ENCODE measurements at places on chromosomes 4 and X.

DNA sequence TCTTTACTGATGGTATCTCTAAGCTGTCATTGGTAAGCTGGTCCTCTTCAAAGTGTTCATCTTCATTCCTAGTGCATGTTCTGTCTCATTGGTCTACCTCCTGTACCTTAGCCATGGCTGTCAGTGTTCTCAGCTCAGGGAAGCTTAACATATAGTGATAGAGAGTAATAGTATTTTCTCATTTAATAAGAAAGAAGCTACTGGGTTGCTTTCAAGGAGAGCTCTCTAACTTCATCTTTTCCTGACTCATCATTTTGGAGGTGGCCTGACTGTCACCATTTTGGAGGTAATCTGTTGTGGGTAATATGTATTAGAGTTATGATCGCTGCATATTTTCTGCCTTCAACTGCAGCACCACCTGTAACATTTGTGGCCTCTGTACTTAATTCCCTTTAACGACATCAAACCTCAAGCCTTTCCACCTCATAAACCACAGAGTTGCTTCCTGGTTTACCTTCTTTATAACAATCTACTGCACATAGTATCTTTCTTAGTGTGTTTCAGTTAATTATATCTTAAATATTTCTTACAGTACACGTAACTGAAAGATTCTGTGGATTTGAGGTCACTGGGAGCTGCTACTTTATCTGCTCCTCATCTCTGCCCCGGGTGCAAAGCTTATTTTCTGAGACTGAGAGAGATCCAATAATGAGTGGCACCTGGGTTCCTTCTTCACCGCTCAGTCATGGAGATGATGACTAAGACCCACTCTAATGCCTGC lies 474.0 kb upstream of the TECRL start:
- DNase-seq, result no peak

GRCh38 chr4:156677131-156677531 lies 294.5 kb downstream of the PDGFC start:
- peak; percentile 27 for DNase-seq

- no peak for DNase-seq
Measured at GRCh38 chr4:125725957-125726525, 411.3 kb downstream of the FAT4 start.

DNA sequence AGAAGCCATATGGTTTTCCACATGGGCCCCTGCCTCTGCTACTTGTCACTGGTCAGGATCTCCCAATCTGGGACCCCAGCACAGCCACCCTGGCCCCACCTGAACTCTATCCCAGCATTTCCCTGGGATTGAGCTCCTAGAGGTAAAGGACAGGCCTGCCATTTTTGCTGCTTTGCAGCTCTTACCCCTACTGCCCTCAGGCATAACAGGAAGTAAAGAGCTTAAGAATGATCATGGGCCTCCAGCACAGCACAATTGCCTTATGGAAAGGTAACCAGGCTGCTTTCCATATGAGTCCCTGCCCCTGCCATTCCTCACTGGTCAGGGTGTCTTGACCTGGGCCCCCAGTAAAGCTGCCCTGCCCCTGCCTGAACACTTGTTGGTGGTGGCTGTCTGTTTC lies 254.9 kb upstream of the ZCCHC13 start:
- no peak for DNase-seq

GRCh38 chrX:24426340-24426913 lies 38.7 kb upstream of the PDK3 start:
- DNase-seq, result no peak

DNA sequence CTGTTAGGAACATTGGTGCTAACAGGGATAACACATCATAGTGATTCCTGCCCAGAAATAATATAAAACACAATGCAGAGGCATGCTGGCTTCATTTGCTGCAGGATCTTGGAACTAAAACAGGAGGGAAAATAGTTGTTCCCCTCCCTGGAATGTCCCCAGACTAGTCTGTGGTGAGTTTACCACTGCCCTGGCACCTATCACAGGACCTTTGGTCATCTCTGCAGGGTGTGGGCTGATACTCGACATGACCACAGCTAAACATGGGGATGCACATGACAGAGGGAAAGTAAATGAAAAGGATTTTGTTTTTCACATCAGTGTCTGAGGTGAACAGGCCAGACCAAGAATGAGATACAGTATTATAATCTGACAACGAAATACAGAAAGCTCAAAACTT lies 160.2 kb upstream of the DKK2 start:
- DNase-seq, result no peak

DNA sequence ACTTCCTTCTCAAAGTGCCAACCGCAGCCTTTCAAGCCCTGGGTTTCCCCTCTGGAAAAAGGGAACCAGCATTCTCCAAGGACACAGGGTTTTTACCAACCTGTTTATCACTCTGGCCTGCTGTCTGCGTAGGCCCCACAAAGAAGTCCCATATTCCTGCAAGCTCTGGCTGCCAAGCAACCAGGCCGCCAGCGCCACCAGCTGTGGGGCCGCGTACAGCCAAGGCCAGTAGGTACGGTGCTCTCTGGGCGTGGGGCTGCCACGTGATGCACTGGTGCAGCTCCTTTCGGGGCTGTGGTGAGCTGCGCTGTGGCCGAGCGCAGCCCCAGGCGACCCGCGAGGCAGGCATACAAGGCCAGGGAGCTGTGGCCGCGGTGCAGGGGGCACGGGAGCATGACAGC lies 22.1 kb downstream of the LUZP4 start:
- DNase-seq, result peak; percentile 26

GRCh38 chr4:98260047-98260578 lies 1.1 kb upstream of the RAP1GDS1 start:
- peak; percentile 71 for DNase-seq

GRCh38 chr4:35912174-35912573 lies 332.1 kb downstream of the ARAP2 start:
- no peak for DNase-seq

DNA sequence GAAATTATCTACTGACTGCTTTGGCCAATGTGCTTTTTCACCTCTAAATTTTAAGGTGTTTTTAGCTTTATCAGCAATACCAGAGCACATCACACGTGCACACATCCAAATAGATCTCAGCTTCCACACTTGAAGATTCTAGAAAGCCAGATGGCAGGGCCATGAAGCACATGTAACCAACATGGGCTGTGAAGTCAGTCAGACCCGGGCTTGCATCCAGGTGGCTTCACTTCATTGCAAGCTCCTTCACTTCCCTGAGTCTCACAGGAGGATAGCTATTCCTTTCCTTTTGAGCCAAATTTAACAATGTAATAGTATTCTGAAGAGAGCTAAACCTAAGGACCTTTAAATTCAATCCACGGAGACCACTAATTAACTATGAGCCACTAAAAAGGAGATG lies 86.5 kb downstream of the SH3RF1 start:
- peak; percentile 44 for DNase-seq

GRCh38 chr4:41095973-41096372 lies 118.4 kb downstream of the APBB2 start:
- DNase-seq, result no peak

DNA sequence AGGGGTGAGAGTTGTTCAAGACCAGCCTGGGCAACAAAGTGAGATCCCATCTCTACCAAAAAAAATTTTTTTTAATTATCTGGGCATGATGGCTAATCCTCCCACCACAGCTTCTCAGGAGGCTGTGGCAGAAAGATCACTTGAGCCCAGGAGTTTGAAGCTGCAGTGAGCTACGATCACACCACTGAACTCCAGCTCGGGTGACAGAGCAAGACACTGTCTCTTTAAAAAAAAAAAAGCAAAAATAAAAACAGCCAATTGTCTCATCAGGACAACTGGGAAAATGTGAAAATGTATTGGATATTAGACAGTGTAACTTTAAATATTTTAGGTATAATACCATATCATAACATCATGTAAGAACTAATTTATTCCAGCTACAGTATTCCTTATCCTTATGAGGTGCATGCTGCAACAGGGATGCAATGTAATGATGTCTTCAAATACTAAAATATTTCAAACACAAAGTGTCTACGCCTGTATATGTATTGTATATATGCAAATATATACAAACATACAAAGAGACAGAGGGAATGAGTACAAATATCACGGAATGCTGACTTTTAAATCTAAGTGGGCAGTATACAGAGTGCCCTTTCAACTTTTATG lies 17.2 kb downstream of the FAM13A start:
- no peak for DNase-seq

GRCh38 chrX:132461886-132462285 lies 27.0 kb downstream of the MBNL3 start:
- no peak for DNase-seq

- no peak for DNase-seq
Measured at GRCh38 chr4:112519689-112520597, 4.0 kb upstream of the NEUROG2 start.

GRCh38 chr4:187128976-187129375 lies 405.3 kb upstream of the FAT1 start:
- no peak for DNase-seq

DNA sequence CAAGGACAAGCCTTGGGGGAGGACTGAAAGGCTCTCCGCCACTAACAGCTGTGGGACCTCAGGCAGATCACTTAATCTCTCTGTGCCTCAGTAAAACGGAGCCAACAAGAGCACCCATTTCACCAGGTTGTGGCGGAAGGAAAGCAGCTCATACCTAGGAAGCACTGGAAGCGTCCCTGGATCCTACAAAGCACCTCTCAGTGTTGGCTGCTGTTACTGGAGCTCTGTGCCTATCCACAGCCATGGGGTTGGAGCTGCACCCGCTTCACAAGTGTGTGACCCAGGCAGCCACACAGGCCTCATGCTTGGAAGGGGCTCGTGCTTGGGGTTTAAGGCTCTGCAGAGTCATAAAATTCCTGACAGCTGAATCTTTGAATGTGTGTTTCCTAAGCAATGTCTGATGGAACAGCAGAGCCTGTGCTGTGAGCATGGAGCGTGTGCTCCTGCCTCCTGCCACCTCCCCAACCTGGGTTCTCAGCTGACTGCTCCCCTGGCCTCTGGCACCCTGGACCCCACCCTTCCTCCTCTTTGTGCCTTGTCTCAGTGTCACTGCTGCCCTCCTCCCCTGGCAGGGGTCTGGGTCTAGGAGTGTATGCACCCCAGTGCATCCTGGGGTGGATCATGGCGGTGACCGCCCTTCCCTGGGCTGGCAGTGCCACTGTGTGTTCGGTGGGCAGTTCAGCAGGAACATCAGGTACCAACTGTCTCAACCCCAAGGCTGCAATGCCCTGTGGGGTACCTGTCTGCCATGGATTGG lies 14.4 kb upstream of the MAN2B2 start:
- no peak for DNase-seq

DNA sequence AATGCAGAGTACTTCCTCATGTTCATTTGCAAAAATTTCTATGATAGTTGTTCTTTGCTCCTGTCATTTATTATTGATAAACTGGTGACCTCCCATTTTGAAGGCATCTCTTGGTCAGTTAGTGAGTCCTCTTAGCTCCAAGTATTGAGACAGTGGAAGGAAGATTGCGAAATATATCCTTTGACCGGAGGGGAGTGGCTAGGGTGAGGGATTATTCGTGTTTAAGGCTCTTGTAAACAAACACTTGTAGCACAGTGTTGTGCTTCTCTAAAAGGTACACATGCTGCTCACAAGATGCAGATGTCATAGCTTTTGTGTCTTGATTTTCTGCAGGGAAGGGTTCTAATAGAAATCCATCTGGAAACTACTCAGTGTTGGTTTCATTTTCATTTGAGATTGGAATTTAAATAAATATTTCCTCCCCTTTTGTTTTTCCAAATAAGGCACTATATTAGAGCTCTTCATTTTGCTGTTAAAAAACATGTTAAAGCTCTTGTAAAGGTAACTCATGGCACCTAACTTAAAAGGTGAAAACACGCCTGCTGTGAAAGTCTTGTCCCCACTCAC lies 21.8 kb downstream of the TXLNG start:
- no peak for DNase-seq

DNA sequence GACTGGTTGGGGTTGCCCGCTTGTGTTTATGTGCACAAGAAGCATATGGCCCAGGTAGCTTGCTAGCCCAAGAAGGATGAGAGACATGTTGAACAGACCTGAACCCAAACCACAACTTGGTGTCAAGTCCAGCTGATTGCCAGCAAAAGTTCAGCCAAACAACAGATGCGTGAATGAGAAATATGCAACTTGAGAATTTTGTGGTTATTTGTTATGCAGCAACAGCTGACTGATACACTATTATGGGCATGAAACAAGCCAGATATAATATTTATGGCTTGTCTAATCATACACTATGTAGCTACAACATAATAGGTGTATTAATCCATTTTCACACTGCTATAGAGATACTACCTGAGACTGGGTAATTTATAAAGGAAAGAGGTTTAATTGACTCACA lies 66.3 kb upstream of the FTHL17 start:
- DNase-seq, result no peak

DNA sequence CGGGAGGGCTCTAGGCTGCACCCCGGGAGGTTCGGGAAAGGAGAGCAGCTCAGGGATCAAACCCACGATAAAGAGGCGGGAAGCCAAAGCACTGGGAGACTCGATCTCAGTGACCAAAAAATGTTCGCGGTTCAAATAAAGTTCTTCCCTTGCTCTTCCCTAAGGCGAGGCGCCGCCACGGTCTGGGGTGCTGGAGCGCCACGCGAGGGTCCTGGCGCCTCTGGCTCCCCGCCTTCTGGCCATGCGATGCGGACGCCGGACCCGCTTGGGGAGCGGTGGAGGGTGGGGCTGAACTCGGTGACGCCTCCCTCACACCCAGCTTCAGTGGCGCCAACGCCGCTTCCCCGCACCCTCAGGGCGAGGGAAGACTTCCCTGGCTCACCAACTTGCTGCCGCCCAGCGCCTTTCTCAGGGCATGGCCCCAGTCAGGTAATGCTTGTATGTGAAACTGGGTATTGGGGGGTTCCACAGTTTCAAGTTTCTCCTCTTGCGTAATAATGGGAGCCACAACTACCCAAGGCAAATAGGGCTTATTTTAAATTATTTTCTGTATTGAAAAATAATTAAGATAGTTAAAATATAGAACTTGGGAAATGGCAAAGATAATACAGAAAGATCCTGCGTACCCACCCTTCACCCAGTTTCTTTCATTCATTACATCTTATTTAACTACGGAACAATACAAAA lies at the start of gene QRFPR:
QRFPR (minus strand) TSS at position 243 of the 687 bp plus-strand sequence. CDS start 371 bp downstream, outside the sequence.
- no peak for DNase-seq

- no peak for DNase-seq
Measured at GRCh38 chr4:40912460-40913184, 162.9 kb downstream of the NSUN7 start.

DNA sequence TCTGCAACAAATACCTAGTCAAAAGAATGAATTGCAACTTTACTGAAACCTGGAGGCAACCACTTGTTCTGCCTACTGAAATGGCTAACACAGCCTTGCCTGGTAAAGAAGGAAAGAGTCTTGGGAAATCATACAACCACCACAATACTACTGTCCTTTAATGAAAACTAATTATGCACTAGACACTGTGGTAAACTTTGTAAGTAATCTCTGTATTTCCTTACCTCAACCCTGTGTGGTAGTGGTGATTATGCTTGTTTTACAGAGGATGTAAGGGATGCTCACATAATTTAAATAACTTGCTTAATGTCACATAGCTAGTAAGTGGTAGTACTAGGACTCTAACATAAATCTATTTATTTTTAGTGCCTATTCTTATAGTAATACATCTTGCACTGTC lies 44.7 kb downstream of the TMEM156 start:
- no peak for DNase-seq

- DNase-seq, result no peak
Measured at GRCh38 chr4:16205298-16206164, 20.7 kb downstream of the TAPT1 start.

GRCh38 chr4:96833831-96834230 lies 993.9 kb downstream of the PDHA2 start:
- DNase-seq, result no peak
